ENCODE measurements at places on chromosomes 2 and 18.

- DNase-seq: no peak
These were observed 162.6 kb downstream of the GFPT1 start for GRCh38 chr2:69224512-69224837.

DNA sequence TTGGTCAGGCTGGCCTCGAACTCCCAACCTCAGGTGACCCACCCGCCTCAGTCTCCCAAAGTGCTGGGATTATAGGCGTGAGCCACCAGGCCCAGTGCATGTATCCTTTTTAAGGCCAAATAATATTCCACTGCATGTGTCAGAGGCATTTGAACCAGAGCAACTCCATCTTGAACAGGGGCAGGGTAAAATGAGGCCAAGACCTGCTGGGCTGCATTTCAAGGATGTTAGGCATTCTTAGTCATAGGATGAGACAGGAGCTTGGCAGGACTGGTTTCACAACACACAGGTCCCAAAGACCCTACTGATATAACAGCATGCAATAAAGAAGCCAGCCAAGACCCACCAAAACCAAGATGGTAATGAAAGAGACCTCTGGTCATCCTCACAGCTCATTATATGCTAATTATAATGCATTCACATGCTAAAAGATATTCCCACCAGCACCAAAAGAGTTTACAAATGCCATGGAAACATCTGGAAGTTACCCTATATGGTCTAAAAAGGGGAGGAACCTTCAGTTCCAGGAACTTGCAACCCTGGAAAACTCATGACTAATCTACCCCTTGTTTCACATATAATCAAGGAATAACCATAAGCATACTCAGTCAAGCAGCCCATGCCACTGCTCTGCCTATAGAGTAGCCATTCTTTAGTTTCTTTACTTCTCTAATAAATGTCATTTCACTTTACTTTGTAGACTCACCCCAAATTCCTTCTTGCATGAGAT, 204.6 kb downstream of the RAB3GAP1 start:
- no peak for DNase-seq

DNA sequence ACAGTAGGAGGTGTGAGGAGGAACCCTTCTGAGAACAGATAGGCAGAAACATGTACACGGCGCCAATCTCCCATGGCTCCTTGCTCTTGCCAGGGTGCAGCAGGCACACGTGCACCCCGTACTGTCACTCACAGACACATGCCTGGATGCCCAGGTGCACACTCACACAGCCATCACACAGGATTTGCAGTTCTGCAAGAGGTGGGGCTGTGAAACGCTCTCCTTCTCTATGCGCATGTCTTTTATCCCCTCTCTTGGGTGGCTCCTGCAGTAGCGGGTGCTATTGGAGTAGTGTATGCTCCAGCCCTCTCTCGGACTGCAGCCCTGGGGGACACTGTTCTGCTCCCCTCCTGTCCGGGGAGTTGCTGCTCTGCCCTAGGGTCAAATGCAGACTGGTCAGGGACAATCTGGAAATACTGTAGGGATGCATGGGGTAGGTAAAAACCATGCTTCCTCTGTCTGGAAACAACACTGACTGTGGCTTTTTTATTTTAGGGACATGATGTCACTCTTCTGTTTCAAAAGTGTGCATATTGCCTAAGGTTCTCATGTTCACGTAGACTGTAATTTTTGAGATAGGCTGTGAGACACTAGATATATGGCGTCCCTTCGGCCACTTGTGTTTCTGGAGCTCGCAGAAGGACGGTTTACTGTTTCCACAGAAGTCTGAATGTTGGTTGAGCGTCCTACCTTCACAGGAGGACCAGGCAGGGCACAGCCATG, 118.5 kb downstream of the PRKCE start:
- no peak for DNase-seq

DNA sequence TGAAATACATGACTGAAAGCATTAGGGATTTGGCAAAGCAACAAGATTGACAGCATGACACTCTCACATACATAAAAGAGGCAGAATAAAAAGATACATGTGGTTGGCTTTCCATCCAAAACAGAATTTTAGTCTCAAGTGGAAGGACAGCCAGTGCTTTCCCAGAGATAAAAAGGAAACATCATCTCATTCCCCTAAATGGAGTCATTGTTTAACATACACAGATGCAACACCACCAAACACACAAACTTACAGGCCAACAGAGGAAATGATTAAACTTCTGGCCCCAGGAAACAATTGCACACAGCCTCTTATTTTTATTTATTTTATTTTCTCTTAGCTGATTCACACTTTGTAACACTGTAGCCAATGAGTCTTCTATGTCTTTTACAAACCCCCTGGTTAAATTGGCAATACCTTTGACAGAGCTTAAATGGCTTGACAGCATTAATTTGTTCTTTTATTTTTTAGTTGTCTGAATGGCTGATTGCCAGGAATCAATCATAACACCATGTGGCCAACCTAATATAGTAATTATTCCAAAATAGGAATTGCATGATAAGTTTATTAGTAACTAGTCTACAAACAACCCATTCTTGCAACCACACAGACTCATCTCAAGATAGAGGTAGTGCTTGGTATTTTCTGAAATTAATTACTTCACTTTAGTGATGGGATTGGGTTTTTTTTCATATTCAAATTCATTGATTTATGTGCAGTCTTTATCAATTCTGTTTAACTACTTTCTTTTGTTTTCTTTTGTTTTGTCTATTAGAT, 190.5 kb downstream of the RND3 start:
- DNase-seq: no peak

- no peak for DNase-seq
These were observed 78.5 kb upstream of the SULT1C3 start for GRCh38 chr2:108161298-108161697.

DNA sequence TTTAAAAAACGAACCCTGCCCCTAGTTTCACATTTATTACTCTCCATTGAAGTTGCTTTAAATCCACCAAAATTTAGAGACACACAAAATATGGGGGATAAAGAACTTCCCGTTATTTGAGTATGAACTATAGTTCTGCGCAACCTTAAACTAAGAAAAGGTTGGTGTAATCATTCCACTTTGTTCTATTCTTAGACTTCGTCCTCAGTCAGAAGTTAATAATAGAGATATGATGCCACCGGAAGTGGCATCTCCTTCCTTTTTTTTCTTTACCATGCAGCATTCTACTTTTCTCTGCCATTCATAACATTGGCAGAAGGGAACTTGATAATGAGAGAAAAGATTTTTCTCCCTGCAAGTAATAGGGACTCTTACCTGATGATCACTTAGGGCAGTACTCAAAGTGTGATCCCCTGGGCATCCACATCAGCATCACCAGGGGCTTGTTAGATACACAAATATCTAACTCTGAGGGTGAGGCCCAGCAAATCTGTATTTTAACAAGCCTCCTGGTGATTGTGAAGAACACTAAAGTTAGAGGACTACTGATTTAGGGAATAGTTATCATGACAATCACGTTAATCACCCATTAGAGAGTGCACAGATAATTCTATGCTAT, 147.7 kb upstream of the DTNA start:
- no peak for DNase-seq

- no peak for DNase-seq
These were observed 36.3 kb downstream of the HDHD2 start for GRCh38 chr18:47113796-47114540.

GRCh38 chr2:120192280-120192679, 30.9 kb downstream of the TMEM185B start:
- no peak for DNase-seq

DNA sequence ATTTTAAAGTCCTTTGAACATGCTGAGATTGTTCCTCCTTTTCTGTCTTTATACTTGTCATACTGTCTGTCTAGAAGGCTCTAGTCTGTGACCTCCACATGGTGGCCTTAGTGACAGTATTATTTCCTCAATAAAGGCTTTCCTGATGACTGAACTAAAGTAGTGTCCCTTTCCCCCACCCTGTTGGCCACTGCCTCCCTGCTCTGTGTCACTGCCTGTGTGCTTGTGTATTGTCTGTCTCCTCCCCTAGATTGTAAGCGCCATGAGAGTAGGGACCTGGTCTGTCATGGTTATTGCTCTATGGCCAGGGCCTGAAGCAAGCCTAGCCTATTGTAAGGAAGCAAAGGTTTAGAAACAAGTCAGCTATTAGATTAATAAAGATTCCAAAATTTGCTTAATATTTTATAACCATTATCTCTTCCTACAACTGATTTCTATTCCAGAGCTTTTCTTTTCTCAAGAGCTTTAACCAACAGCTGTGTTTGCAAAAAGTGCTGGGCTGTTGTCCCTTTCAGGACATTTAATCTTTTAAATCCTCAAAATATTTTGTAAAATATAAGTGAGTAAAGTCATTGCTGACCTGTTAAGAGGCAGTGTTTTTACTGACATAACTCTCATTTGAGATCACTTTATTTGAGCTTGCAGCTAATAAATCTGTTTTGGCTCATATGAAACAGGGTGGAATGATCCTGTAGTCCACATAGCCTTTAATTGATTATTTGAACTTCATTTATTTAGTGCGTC, 35.5 kb downstream of the DIS3L2 start:
- no peak for DNase-seq

- no peak for DNase-seq
These were observed 617 bp downstream of the CCDC142 start for GRCh38 chr2:74481961-74482800.

DNA sequence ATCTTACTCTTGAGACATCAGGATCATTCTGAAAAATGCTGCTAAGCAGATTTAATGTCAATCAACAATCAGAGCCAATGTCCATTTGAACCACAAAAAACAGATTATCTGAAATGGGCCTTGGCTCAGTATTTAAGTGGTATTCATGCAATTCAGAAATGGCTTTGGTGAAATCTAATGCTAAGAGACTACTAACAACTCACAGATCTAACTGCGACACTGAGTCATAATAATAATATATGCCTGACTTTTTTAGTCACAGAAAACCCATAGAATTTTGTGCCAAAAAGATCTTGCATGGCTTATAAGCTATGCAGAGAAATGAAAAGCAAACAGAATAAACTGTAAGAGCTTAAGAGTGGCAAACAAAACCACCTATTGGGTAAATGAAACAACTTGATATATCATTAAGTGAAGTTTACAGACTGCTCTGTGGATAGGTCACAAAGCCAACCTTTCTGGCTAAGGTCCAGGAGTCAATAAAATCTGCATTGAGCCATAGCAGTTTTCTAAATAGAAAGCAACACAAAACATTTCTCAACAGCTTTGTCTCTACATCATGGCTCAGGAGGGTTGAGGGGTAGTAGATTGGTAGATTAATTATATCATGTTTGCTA, 234.3 kb downstream of the LRATD1 start:
- DNase-seq: no peak

DNA sequence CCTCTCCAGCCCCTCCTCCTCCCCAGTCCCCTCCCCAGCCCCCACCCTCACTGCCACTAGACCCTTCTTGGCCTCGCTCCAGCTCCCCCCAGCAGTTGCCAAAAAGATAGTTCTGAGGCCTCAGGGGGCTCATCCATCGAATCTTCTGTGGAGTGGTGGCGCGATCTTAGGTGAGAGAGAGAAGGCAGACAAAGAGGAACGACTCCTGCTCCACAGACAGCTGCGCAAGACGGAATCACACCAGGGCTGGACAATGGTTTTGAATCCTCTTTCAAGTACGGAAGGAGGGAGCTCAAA, 68.1 kb downstream of the LAMA3 start:
- no peak for DNase-seq

DNA sequence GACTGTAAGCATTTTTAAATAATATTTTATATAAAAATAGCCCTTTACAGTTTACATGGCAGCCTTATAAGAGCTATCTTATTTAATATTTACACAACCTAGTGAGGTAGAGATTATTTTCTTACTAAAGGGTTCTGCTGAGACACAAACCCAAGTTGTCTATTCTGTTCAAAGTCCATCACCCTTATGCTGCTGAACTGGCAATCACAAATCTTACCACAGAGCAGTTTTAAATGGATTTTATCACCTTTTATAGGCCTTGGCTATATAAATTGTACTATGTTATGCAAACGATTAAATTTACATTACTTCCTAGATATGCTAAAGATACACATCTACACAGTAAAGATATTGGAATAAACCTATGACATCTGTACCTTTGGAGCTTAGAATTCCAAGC, 40.7 kb downstream of the RBM45 start:
- DNase-seq: no peak

DNA sequence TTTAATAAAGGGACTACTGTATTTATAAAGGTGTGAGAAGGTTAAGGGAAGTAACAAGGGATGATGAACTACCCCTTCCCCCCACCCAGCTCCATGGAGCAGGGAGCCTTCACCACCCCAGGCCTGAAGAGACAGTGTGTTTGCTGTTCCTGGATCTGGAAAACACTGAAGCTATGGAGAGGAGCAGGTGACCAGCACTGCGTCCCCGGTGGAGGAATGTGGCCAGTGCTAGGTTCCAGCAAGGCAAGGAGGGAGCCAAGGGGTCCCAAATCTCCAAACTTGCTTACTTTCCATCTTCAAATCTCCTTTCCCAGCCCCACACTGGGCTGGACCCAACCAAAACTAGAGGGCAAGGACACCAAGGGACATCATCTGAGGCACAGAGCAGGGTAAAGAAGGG, 128.7 kb upstream of the CD302 start:
- DNase-seq: no peak

GRCh38 chr2:107687073-107687472, 139.6 kb upstream of the RGPD4 start:
- DNase-seq: no peak

- DNase-seq: no peak
These were observed 48.6 kb upstream of the FSIP2 start for GRCh38 chr2:185689906-185690539.
